ENCODE measurements at places on chromosomes 11 and 22.

DNA sequence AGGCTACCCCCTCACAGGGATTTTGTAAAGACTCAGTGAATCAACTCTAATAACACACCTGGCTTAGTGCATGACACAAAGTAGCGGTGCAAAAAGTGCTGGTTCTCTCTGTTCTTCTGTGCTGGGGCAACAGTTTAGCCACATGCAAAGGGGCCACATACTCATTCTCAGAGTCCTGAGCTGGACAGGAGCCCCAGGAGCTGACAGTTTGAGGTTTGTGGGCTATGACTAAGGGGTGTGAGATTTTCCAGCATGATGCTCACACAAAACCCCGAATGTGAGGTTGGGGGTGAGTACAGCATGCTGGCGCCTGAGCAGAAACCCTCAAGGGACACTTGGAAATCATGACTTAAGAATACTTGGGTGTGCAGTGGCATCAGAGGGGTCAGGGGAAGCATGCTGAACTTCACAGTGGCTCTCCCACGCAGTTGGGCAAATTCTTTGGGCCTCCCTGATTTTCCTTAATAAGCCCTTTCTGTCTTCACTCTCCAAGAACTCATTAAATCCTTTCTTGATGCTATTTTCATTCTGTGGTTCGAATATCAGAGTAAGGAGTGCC lies 31.0 kb downstream of the TMPRSS5 start:
- no peak for DNase-seq

GRCh38 chr11:117519170-117519569 lies 191.5 kb downstream of the CEP164 start:
- no peak for DNase-seq

- no peak for DNase-seq
Measured at GRCh38 chr11:128734103-128734831, 40.4 kb downstream of the FLI1 start.

DNA sequence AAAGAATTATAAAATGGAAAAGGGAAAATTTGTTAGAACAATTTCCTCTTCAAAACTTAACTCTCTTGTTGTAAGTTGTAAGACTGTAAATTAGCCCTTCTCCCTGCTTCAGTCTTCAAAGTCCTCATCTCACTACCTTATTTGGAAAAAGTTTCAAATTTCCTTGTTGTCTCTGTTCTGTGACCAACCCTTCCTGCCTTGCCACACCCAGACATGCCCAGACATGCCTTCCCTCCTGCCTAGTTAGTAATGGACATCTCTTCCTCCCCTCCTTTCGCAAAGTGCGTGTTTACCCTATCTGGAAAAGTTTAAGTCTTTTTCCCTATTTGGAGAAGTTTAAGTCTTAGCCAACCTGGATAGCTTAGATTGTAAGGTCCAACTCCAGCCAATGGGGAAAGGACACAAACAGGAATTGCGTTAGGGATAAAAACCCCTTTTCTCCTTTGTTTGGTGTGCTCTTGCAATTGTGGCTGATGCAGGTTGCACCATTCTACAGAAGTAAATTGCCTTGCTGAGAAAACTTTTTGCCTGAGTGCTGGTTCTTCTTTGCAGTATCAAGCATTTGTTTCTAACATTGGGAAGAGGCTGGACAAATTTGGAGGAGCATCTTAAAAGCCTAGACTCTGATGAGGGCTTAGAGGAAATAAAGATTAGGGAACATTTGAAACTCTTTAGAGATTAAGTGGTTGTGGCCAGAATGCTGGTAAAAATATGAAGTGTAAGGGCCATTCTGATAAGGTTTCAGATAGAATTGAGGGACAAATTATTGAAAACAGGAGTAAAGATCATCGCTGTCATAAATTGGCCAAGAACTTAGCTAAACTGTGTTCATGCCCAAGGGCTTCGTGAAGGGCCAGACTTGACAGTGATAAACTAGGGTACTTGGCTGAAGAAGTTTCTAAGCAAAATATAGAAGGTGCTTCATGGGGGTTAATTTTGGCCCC lies 15.4 kb downstream of the OR52K2 start:
- DNase-seq: no peak

- DNase-seq: no peak
Measured at GRCh38 chr11:11789735-11790369, 51.9 kb upstream of the USP47 start.

DNA sequence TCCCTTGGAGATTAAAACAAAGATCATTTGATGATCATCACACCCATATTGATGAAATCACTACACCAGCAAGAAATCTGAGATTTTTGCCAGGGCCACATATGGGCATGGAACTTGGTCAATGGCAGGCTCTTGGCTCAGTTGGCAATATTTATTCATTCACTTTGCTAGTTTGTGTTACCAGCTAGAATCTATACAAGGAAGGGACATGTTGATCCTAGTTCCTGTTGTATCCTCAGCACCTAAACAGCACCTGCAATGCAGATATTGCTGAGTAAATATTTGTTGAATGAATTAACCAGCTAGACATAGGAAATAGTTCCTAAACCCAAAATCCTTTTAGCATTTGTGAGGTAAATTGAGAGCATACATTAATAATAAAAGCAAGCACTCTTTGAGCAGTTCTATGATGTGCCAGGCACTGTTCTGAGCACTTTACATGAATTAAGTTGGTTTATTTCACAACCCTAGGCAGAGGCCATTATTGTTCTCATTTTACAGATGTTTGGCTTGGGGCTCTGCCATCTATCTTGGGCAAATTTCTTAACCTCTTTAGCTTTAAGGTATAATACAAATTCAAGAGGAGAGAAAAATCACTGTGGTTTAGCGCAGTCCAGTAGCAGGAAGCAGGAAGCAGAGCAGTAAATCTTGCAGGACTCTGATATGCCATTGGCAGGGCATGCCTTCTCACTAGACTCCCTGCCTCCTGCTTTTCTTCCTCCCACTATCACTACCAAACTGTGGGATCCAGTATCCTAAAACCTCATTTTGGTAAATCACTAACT lies 1.6 kb downstream of the TRIM68 start:
- DNase-seq: no peak

DNA sequence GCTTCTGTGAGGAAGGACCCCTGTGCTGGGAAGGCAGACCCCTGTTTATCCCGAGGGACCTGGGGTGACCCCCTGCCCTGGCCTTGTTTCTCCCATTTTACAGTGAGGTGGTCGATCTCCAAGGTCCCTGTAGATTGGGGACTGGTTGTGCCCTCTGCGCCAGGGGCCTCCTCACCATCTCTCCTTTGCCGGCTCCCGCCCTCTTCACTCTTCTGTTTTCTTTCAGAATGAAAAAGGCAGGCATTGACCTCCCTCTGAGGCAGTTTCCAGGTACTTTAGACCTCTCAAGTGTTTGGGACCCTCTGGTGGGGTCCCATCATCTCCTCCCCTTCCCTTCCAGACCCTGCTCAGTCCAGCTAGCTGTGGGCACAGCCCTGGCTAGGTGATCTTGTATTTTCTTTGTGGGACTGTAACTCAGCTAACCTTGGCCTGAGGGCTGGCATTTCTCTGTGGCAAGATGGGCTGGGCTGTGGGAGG lies 1.5 kb downstream of the SERPINH1 start:
- no peak for DNase-seq

GRCh38 chr11:60334005-60334620 lies 7.1 kb downstream of the MS4A6E start:
- DNase-seq: no peak

- no peak for DNase-seq
Measured at GRCh38 chr22:19709063-19709769, 5.1 kb upstream of the SEPTIN5 start.

DNA sequence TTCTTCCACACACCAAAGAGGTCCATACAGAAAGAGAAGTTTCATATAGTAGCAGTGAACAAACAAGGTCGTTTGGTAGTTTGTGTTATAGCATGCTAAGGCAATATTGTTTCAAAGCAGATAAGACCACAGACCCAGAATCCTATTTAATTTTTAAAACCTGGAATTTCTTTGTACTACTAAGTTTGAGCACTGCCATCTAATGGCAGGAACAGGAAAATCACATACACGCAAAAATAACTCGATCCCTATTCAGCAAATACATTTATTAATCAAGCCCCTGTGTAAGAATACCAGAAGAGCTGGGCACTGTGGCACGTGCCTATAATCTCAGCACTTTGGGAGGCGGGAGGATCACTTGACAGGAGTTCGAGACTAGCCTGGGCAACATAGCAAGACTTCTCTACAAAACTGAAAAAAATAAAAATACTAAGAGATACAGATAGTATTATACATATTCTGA lies 2.9 kb upstream of the BTBD10 start:
- DNase-seq: no peak

GRCh38 chr22:42962295-42963230 lies 52.4 kb downstream of the PACSIN2 start:
- DNase-seq: no peak

GRCh38 chr11:4665424-4665823 lies 21.6 kb downstream of the OR51E1 start:
- no peak for DNase-seq

DNA sequence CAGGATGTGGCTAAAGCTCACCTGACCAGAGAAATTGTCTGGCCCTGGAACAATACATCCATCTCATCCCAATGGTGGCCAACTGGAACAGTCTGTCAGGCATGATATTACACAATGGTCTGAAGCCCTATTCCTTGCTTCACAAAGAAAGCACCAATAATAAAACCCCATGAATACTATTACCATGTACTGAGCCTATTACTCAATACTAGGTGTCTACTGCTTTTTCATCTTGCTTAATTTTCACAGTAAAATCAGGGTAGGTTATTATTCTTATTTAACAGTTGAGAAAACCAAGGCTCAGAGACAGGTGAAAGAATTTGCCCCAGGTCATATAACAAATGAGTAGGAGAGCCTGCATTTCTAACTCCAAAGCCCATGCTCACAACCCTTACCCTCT lies 68.9 kb upstream of the CAPRIN1 start:
- DNase-seq: no peak

- DNase-seq: no peak
Measured at GRCh38 chr11:45580399-45580798, 85.0 kb downstream of the CHST1 start.

GRCh38 chr11:114891911-114892310 lies 213.6 kb downstream of the NXPE2 start:
- DNase-seq: no peak

- no peak for DNase-seq
Measured at GRCh38 chr22:28064920-28065319, 145.9 kb upstream of the PITPNB start.

GRCh38 chr11:134432776-134433175 lies 20.7 kb upstream of the B3GAT1 start:
- no peak for DNase-seq

GRCh38 chr11:2208691-2209369 lies 37.2 kb upstream of the TH start:
- DNase-seq: peak; percentile 10

All from NCI-H510A (cell line).